Muscle of arm (tissue), 14 donors: ENCODE measurements at places on chromosomes 5 and 9. TPM values are rescaled to one million over a fixed set of nuclear protein-coding genes. Genes with fewer than 3 reads are reported as not detected.

- DNase-seq = no peak
Observed at GRCh38 chr9:15542624-15543023, 10.2 kb upstream of the CCDC171 start.

DNA sequence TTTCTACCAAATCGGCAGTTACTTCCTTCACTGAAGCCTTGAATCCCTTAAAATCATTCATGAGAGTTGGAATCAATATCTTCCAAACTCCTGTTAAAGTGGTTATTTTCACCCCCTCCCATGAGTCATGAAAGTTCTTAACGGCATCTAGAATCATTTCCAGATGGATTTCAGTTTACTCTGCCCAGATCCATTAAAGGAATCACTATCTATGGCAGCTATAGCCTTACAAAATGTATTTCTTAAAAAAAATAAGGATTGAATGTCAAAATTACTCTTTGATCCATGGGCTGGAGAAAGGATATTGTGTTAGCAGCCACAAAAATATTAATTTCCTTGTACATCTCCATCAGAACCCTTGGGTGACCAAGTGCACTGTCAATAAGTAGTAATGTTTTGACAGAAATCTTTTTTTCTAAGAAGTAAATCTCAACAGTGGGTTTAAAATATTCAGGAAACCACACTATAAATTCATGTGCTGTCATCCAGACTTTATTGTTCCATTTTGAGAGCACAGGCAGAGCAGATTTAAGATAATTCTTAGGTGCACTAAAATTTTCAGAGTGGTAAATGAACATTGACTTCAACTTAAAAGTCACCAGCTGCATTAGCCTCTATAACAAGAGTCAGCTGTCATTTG, 767.7 kb downstream of the DTWD2 start:
- DNase-seq = peak; percentile 9

- peak; percentile 5 for DNase-seq
Observed at GRCh38 chr9:22244139-22245011, 202.2 kb upstream of the DMRTA1 start.

DNA sequence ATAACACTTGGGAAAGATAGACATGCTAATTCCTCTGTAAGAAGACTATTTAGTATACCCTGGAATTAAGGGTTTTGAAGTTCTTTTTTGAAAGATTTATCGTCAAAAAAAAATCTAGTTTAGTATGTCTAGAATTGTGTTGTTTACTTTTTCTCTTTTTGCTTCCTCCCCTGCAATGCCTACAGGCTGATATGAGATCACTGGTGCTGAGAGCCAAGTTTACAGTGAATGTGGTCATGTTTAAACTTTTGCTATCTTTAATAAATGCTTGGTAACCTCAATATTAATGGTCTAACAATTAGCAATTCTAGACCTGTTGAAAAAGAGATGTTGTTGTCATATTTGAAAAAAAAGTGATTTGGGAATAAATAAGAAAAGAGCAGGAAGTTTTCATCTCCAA, 86.1 kb downstream of the CWC27 start:
- no peak for DNase-seq

DNA sequence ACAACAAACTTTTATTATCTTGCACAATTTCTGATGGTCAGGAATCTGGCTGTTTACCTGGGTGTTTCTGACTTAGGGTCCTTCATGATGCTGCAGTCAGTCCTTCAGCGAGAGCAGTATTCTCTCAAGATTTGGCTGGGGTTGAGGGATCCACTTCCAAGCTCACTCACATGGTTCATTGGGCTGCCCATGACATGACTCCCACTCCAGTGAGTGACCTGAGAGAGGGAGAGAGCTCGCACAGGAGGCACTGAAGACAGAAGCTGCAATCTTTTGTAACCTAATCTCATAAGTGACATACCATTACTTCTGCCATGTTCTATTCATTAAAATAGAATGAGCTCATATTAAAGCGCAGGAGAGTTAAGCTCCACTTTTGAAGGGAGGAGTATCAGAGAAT, 212.6 kb downstream of the SPATA31D1 start:
- no peak for DNase-seq

AGGF1 gene
- polyA plus RNA-seq = 19.7 TPM

- DNase-seq = no peak
Observed at GRCh38 chr9:71209890-71210289, 88.5 kb upstream of the TRPM3 start.

GRCh38 chr5:140548300-140548688, 832 bp downstream of the EIF4EBP3 start:
- DNase-seq = no peak
